DMS79 treated with DMSO at 0.1 percent for 48 hours (cell line): ENCODE measurements at places on chromosomes 1 and 21.

GRCh38 chr1:197862221-197862620, 40.2 kb upstream of the C1orf53 start:
- DNase-seq, result no peak

DNA sequence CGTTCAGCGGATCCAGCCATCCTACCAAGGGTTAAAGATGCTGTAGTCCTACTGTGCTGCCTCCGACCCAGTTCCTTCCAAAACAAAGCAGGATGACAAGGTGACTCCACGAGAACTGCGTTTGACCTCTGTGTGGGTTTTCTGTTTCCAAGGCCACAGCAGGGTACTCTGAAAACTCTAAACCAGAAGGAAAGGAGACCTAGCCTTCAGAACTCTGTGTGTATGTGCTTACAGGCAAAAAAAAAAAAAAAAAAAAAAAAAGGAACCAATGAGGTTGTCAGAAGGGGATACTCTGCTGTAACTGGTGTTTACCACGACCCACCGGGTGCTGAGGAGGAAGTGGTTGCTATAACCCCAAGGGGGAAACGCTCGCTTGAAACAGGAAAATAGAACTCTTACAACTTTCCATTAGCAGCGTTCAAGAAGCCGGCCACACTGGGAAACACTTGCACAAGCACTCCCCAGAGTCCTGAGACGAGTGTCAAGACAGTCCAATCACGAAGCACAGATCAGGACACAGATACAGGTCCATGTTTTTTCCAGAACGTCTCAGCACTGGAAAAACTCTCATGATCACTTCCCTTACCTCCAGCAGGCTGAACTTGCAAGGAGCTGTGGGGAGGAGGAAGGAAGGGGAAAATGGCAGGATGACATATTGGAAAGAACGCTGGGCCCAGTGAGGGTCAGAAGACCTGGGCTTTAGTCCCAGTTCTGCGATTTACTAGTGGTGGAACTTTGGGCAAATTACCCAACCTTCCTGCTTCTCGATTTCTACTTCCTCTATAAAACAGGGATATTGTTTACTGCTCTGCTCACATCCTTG, 64.0 kb downstream of the ITPKB start:
- DNase-seq, result peak; percentile 90

DNA sequence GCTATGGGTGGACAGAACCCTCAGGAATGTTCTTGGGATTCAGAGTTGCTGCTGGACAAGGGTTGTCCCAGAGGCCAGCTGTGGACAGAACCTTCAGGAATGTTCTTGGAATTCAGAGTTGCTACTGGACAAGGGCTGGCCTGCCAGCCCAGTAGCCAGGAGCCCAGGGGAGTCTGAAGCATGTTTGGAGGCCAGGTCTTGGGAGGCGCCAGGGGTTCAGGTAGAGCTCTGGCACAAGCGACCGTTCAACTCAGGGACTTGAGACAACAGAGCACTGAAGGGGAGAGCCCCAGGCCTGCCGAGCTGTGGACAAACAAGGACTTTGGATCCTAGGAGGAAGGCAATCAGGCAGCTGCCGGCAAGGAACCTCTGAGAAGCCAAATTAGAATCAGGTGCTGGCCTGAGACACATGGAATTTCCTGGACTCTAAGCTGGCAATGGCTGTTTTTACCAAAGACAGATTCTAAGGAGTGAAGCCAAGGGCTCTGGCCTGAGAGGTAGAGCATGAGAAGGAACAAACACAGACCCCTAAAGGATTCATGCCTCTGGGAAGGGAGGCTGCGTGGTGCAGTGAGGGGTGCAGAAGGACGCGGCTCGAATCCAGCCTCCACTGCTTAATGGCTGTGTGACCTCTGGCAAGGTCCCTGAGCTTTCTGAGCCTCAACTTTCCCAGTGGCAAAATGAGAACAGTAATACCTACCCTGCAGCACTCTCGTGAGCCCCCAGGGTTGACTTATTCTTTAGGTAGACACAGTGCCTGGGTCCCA, 13.4 kb downstream of the PLA2G5 start:
- DNase-seq, result no peak

- no peak for DNase-seq
Observed at GRCh38 chr1:42136466-42136865, 16.7 kb upstream of the GUCA2B start.

- DNase-seq, result no peak
Observed at GRCh38 chr1:173103006-173103405, 52.3 kb upstream of the TNFSF18 start.

- DNase-seq, result no peak
Observed at GRCh38 chr1:76632136-76632535, 235.1 kb upstream of the ST6GALNAC5 start.

- DNase-seq, result no peak
Observed at GRCh38 chr1:219900201-219900600, 28.2 kb downstream of the SLC30A10 start.

GRCh38 chr1:201655910-201656309, 117.0 kb downstream of the NAV1 start:
- no peak for DNase-seq

GRCh38 chr1:201911826-201912571, 23.3 kb downstream of the SHISA4 start:
- no peak for DNase-seq

- DNase-seq, result no peak
Observed at GRCh38 chr1:12134716-12135115, 32.1 kb upstream of the TNFRSF1B start.

DNA sequence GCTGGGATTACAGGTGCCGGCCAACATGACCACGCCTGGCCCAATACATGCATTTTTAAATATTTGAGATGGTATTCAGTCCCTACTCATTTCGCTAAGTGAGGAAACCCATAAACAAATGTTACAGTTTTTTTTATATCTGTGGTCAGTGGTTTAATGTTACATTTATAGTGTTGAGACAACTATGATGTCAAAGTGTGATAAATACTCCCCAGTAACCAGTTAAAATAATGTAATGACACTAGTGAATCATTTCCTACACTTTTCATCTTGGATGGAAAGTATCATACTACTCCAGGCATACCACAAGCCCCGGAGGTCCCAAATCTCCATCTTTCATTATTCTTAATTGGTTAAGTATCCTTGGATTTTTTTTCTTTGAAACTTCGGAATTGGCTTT, 87.5 kb upstream of the KIF26B start:
- DNase-seq, result no peak

DNA sequence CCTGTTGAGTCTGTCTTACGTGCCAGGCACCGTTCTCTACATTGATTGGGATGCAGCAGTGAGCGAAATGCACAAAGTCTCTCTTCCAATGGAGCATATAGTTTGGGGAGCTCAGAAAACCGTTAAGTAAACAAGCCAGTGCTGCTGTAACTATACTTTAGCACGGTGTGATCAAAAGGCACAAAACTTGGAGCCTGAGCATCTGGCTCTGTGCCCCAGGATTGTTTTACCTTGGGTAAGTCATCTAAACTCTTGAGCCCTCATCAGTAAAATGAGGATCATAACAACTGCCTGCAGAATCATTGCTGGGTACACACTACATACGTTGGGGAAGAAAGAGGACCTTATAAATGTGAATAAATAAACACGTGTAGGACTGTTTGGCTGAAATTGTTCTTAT, 1.8 kb downstream of the HHIPL2 start:
- DNase-seq, result peak; percentile 56

DNA sequence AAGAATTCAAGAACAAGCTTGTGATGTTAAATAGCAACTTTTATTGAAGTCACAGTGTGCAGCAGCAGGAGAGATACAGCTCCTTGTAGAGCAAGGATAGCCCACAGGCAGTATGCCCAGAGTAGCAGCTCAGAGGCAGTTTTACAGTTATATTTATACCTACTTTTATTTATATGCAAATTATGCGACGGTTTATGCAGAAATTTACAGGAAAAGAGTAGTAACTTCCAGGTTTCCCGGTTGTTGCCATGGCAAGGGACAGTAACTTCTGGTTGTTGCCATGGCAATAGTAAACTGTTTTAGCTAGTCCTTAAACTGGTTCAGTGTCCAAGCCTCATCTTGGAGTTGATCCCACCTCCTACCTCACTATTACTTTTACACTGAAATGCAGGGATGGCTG, 344.6 kb upstream of the LYPLAL1 start:
- no peak for DNase-seq

DNA sequence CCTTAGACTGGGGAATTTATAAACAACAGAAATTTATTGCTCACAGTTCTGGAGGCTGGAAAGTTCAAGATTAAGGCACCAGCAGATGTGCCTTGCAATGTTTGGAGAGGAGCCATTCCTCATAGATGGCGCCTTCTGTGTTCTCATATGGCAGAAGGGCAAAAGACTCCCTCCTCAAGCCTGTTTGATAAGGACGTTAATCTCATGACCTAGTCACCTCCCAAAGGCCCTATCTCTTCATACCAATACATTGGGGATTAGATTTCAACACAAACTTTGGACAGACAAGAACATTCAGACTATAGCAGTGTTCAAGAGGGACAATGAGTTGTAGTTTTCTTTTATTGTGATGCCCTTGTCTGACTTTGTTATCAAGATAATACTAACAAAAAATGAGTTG, 34.3 kb downstream of the PSMG1 start:
- DNase-seq, result no peak

- no peak for DNase-seq
Observed at GRCh38 chr1:158930504-158930903, 848 bp upstream of the PYHIN1 start.

DNA sequence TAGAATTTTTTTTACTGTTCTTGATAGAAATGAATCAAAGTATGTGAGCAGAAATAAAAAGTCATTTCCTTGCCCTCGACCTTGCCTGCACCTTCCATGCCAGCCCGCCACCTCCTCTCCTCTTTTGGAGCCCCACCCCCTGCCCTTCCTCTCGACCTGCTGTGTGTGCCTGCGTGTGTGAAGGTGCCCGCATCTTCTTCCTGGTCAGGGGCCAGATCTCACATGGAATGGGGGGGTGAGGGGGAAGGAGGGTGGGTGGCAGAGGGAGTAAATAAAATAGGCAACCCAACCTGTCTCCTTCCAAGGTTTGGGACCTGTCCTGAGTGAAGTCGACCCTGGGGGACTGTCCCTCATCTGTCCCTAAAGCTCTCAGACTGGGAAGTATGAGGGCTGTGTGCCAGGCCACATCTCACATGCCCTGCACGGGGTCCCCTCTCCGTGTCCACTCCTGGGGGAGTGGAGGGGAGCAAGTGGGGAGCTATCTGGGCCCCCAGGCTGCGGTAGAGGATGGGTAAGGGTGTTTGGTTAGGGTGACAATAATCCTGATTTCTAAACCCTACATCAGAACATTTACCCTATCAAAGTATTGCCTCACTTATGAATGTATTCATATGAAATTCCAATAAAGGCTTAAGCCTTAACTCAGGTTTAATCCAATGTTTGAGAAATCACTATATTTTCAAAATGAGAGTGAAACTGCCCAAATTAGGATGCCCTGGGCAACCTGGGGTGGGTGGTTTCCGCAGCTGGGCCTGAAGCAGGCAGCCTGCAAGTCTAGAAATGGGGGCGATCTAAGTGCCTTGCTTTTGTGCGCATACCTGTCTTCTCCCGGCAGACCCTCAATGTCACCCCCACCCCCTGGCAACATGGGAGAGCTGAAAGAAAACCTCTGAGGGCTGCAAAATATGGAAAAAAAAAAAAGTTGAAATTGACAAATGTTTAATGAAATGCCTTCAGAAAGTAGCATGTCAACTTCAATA, 15.4 kb downstream of the AMPD2 start:
- no peak for DNase-seq

GRCh38 chr1:54200519-54200997, 591 bp downstream of the MRPL37 start:
- no peak for DNase-seq

DNA sequence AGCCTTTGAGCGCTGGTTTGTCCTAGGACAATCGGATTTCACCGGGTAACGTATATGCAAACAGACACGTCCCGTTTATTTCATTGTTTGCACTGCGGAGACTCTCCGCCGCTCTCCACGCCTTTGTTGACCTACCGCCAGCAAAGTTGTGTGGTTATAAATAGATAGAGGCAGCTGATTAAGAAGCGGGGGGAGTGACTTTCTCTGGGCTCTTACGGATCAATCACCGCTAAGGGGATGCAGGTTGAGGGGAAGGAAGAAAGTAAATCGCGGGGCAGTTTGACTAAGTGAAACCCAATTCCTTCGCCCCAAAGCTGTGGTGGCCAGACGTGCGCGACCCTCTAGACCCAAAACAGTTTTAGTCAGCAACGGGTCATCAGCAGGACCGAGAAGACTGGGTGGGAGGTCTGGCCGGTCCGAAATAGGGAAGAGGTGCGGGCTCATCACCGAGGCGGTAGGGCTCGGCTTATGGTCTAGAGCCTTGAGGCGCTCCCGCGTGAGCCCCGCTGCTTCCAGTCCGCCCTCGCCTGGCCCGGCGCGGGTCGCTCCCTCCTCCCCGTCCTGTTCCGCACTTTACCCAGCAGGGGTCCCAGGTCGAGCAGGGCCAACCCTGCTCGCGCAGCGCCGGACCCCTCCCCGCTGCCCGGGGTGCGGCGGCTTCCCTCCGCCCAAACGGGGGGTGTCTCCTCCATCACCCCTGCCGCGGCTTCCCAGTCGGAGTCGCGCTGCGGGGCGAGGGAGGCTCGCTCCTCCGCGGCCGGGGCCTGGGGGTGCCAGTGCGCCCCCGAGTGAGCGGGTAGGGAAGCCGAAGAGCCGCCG, 120.8 kb upstream of the RRP15 start:
- no peak for DNase-seq

- DNase-seq, result no peak
Observed at GRCh38 chr1:229384822-229385221, 42.0 kb upstream of the CCSAP start.

DNA sequence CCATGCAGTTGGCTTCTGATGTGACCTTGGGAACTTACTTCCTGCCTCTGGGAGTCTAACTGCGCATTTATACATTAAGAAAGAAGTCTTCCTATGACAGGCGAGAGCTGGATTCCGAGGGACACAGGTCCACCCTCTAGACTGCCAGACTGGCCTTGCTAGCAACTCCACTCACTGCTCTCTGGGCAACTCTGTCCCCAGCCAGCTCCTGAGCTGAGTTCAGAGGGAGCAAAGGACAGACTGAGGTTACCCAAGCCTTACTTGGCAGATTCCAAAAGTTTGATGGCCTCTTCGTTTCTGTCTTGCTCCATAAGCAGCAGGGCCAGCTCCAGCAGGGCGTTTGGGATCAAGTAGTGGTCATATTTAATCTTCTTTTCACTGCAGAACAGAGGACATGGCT, 41.8 kb downstream of the TTC39A start:
- no peak for DNase-seq

DNA sequence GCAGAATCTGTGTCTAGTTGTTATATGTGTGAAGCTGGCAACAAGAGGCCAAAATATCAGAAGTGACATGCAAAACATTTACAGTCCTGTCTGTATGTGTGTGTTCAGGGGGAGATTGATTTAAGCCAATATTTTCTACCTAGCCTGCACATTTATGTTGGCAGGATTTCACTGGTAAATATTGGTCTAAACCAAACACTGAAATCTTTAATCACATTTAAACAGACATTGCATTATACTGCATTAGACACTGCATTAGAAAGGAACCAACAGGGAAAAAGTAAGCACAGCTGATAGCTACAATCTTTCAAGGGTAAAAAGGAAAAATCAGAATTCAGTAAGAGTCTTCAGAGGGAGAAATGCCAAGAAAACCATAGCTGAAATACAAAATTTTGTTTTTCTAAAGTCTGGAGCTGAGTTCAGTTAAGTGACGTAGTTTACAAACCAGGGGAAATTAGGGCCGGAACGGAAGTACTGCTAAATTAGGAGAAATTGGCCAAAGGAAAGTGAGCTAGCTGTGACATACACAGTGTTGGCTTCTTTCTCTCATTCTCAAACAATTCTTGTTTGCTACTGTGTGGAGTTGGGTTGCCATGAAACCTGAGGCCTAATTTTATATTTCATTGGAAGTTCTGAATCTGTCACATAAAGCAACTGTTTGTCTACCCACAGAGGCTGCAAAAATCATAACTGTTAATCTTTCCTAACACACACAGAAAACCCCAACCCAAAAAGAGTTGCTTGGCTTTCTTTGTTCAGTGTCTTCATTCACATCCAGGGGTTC, 217.3 kb upstream of the SGIP1 start:
- no peak for DNase-seq
